ENCODE measurements at places on chromosomes 4 and X.
A peak's percentile ranks its signal among the peaks of the same experiment; 100 is the strongest.

DNA sequence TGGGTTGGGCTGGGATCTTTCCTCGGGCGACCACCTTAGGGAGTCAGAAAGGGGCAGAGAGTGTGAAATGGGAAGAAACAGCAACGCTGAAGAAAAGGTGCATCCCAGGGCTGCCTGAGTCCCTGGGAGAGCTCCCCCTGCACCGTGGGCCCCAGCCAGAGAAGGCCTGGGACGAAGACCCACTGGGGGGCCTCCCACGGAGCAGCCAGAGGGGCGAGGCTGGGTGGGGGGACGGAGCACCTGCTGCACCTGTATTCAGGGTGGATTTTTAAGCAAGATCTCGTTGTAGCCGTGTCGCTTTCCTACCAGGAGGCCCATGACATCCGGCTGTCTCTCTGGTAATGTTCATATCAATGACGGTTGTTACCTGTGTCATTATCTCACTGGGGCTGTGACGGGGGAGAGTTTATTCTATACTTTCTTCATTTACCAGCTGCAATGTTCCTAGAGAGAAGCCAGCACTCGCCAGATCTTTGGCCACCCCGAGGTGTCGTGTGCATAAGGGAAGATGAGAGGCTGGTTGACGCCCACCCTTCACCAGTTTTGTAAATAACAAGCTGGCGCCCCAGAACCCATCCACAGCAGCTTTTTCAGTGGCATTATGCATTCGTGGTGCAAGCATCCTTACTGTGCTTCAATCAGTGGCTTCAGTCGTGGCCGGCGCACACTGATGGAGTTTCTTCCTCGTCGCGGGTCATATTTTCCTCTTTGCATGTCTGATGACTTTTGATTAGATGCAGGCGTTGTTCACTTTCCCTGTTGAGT is 5.6 kb upstream of the PCGF3 start:
- DNase-seq, result no peak

DNA sequence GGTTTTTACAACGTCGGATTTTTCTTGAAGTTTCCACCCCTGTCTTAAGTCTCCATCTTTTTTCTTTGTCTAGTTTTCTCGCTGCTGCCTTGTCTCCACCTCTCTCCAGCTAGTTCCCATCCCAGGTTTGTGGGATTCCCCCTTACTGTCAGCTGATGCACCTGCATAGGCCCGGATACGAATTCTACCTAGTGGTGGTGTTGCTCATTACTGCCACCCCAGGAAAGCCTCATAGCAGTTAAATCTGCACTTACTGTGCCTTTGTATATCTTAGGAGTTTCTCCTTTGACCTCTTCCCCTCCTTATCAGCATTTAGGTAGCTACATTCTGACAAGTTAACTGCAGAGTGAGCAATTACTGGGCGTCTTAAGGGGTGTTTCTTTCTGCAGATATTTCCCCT is 1693.1 kb upstream of the TENM3 start:
- no peak for DNase-seq

DNA sequence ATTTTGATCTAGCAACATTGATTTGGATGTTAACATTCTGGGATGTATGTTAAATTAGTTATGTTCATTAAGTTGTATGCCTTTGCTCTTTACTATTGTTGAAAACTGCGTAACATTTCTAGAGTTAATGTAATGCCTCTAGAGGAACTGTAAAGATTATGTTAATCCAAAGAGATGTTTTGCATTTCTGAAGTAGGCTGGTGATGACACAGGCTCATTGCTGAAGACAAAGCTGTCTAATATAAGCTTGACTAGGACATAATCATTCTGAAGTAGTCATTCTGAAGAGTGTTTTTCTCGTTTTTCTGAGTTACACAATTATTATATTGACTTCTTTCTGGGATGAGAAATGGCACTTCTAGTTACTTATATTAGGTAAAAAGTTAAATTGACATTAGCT is 72.9 kb downstream of the LRP2BP start:
- DNase-seq, result no peak

DNA sequence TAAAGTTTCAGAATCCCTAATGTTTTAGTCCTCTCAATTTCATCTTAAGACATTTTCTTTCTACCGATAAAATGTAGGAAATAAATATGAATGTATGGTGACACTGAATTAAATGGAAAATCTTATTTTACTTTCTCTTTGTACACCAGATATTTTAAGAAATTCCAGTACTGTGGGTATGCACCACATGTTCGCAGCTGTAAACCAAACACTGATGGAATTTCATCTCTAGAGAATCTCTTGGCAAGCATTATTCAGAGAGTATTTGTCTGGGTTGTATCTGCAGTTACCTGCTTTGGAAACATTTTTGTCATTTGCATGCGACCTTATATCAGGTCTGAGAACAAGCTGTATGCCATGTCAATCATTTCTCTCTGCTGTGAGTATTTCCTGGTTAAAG is 26.9 kb downstream of the C4orf46 start:
- DNase-seq, result no peak

DNA sequence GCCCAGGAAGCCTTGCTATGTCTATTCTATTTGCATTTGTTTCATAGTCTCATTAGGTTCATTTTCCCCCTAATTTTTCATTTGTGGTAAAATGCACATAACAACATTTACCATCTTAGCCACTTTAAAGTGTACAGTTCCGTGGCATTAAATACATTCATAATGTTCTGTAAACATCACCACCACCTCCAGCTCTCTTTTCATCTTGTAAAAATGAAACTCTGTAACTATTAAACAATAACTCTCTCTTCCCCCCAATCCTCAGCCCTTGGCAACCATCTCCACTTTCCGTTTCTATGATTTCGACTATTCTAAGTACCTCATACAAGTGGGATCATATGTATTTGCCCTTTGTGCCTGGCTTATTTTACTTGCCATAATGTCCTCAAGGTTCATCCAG is 19.9 kb downstream of the ARHGEF38 start:
- DNase-seq, result no peak

GRCh38 chr4:86530183-86530582 is 63.9 kb upstream of the PTPN13 start:
- DNase-seq, result no peak

DNA sequence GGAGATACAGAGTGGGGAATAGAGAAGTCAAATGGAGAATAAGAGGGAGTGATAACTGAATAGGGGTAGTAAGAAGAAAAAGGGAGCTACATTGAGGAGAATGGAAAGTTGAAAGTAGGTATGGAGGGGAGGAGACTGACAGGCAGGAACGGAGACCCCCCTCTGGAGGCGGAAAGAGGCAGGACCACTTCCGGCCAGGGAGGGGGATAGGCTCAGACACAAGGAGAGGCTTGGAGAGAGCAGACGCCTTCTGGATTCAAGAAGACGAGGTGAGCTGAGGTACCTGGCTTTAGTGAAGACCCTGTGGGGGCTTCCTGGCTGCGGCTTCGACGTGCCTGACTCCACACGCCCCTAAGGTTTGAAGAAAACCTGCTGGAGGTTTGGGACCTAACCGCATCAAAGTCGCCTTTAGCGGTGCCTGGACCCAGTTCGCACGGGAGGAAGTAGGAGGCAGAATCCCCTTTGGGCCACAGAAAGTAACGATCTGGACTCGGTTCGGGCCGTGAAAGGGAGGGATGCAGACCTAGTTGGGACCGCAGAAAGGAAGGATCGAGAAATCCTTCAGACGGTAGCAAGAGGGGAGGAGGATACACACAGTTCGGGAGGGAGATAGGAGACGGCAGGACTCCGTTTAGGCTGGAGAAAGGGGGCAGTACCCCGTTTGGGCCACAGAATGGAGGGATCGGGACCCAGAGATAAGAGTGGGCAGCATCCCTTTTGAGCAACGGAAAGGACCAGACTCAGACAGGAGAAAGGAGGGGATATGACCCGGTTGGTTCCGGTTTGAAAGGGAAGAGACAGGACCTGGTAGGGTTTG is at the start of gene TRO:
Gene TRO (plus strand): TSS at position 215 of the 817 bp plus-strand sequence. CDS start 1,423 bp downstream, outside the sequence.
- DNase-seq, result no peak

- DNase-seq, result no peak
These were observed 4.5 kb downstream of the CRMP1 start for GRCh38 chr4:5888222-5889001.

DNA sequence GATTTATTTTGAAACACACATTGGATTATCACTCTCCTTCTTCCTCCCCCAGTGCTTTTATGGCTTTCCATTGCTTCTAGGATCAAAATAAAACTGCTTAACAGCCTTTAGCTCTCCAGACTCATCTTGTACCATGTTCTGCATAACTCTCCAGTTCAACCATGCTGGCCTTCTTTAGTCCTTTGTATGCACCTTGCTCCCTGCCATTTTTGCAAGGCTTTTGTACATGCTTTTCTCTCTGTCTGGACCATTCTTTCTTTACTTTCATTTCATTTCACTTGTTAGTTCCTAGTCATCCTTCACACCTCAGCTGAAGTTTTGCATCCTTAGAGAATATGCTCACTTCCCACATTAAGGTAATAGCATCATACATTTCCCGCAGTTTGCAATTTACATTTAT is 6.9 kb downstream of the ARFIP1 start:
- DNase-seq, result no peak

- DNase-seq, result no peak
These were observed 39.4 kb upstream of the IRF2 start for GRCh38 chr4:184513802-184514120.

DNA sequence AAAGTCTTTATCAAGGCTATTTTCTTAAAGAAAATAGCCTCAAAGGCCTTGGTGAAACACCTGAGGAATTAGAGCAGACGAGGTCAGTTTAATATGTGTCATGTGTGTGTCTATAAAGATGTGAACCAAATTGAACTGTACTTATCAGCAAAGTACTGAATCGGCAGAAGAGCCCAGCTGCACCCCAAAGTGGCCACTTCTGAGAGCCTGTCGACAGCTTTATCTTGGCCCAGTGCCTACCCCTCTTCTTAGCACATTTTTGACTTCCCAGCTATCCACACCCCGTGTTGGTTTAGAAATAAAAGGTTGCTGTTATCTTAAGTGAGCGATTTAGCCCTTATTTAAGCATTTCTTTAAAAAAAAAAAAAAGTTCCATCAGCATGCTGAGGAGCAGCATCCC is 329.7 kb downstream of the FBXW7 start:
- DNase-seq, result no peak

- DNase-seq, result no peak
These were observed 14.2 kb downstream of the SORBS2 start for GRCh38 chr4:185797596-185798338.

DNA sequence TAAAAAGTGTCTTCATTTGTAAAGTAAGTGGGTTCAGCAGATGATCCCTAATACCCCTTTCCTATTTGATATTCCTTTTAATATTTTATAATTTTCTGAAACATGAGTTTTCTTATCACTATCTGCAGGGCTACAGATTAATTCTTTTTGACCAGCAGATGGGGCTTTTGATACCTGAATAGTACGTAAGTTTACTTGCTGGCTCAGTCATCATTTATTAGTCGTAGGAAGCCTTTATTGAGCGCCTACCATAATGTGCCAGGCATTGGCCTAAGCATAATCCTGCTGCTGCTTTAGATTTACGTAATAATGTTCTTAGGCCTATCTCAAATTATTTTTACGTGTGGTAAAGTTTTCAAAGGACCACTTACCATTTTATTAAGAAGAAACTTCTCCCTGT is 33.1 kb downstream of the OSTC start:
- peak; percentile 16 for DNase-seq

DNA sequence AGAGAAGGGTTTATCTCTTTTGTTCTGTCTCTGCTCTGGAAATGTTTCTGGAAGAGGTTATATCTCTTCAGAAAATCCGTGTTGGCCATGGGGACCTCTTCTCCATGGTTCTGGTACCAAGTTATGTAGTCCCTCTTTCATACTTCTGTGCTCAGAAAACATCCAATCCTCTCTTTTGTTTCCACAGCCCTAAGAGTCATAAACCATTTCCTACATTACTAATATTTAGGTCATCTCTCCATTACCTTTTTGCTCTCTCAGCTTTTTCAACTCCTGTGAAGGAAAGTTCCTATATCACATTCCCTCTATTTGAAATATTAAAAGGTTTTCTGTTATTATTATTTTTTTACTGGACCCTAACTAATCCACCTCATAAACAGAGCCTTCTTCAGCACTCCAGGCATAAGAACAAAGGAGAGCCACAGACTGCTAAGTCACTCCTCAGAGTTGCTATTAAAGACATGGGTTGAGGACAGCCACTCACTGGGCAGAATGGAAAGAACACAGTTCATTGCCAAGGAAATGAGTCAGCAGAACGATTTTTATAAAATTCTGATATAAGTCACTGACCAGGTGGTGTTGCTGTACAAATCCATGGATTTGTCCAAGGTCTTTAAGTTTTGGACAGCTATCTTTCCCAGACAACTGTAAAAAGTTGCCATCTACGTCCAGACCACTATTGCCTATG is 122.4 kb upstream of the NPY2R start:
- peak; percentile 18 for DNase-seq

GRCh38 chr4:184481544-184481943 is 7.2 kb upstream of the IRF2 start:
- no peak for DNase-seq

- no peak for DNase-seq
These were observed 11.0 kb downstream of the BMX start for GRCh38 chrX:15511563-15511962.

- DNase-seq, result no peak
These were observed 5.4 kb upstream of the PF4V1 start for GRCh38 chr4:73847526-73848182.

- no peak for DNase-seq
These were observed 444.2 kb downstream of the IDS start for GRCh38 chrX:149060921-149061320.

- no peak for DNase-seq
These were observed 1.1 kb upstream of the HELT start for GRCh38 chr4:185016946-185017758.

- DNase-seq, result no peak
These were observed 895 bp upstream of the OPN1LW start for GRCh38 chrX:154142950-154143745.

DNA sequence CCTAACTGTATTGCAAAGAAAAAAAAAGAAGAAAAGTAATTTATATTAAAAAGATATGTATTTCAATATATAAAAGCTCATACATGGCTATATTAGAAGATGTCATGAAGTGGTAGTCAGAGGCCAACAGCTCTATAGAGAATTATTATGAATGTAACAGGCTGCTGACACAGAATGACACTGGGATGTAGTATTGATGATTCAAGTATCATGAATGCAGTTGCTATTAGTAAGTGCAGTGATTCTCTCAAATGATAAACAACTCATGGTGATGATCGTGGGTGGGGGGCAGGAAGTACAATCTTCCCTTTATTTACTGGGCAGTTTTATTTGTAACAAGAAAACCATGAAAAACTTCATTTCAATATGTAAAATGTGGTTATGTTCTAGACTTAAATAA is 124.6 kb downstream of the COL4A6 start:
- DNase-seq, result no peak

DNA sequence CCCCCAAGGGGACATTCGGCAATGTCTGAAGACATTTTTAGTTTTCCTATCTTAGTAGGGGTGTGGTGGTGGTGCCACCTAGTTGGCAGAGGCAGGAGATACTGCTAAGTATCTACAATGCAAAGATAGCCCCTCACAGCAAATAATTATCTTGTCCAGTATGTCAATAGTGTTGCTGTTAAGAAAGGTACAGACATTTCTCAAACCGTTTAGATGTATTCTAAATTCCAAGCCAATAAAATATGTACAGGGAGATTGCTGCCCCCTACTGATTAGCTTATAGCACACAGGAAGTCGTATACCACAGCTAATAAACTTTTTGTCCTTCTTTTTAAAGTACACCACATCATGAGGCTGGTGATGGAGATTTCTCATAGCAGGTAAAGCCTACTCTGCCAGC is 260.5 kb downstream of the TMA16 start:
- DNase-seq, result no peak

All from HS-5 (cell line).